ENCODE measurements at places on chromosomes 6 and 20.

GRCh38 chr20:35006531-35006971, 50.9 kb downstream of the MYH7B start:
- no peak for DNase-seq

DNA sequence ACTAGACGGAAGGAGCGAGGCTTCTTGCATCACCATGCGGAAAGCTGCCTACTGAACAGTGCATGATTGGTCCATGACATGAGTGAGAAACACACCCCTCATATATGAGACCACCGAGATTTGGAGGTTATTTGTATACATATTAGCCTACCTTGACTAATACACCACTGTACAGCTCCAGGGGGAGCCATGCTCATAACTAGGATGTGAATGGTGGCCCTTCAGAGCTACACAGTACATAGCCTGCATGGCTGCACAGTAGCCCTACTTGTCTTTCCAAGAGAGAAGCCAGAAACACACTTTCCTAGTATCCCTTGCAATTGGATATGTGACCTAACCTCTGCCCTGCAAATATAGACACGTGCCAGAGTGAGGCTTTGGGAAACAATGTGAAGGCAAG, 21.8 kb upstream of the MCUR1 start:
- no peak for DNase-seq

DNA sequence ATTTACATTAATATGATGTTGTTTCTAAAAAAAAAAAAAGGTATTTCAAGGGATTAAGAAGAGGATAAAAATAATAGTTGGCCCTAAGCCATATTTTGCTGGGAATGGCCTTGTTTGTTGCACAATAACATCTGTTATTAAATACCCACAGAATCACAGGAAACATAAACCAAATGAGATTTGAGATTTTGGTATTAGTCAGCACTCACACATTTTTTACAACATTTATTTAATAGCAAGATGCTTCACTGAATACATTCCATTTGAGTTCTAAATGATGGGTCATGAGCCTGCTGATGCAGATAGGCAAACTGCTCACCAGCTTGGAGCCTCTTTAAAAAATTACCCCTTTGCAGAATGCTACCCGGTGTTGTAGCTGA, 92.9 kb upstream of the ENPP5 start:
- no peak for DNase-seq

GRCh38 chr6:72861935-72862432, 240.1 kb downstream of the KCNQ5 start:
- peak; percentile 51 for DNase-seq

GRCh38 chr20:53434662-53435061, 159.0 kb downstream of the ZNF217 start:
- DNase-seq = no peak
